ENCODE measurements at places on chromosomes 4 and X.

GRCh38 chr4:169377367-169377766 is 106.6 kb upstream of the SH3RF1 start:
- DNase-seq, result no peak

DNA sequence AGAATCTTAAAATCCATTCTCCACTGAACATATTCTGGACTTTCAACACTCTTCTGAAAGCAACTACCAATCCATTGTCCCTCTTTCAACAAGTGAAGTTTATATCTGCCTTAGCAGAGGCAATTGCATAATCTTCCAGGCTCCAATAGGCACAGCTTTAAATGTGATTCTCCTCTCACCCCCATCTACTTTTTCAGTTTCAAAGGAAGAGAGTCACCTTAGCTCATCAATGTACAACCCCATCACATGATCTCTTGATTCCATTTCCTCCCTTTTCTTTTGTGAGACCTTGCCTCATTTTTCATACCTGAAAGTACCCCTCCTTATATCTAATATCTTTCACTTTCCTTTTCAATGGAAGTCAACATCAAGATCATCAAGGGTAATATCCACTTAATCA is 921.7 kb upstream of the EPHA5 start:
- no peak for DNase-seq

GRCh38 chr4:72525938-72526337 is 43.1 kb downstream of the ADAMTS3 start:
- no peak for DNase-seq

- DNase-seq, result no peak
Measured at GRCh38 chr4:54067166-54067565, 2.8 kb upstream of the CHIC2 start.

DNA sequence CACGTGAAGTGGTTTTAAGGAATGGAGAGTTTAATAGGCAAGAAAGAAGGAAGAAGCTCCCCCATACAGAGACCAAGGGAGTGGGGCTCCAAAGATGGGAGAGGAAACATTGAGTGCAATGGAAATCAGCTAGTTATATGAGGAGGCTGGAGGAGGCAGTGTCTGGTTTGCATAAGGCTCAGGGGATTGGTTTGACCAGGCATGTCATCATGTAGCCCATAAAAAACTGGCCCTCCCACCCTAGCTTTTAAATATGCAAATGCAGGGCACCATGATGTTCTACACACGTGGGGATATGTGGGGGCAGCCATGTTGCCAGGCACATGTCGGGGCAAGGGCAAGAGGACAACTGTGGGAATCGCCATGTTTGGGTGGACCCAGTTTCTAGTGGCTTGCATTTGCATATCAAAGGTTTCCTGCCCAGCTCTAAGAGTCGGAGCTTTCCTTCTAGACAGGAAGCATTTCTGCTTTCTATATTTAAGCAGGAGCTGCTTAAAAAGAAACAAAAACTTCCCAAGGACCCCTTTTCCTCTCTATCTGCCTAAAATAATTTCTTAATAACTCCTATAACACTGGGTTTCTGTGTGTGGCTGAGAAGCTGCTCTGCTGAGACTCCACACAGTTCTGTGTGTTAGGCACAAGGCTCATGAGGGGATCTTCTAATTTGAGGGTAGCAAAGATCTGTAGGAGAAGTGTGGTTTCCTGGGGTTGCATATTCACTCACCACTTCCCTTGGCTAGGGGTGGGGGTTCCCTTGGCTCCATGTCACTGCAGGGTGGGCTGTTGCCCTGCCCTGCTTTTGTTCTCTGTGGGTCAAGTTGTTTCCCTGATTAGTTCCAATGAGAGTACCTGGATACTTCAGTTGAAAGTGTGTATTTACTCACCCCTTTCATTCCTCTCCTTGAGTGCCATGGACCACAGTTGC is 113.5 kb downstream of the VSIG4 start:
- DNase-seq, result no peak

DNA sequence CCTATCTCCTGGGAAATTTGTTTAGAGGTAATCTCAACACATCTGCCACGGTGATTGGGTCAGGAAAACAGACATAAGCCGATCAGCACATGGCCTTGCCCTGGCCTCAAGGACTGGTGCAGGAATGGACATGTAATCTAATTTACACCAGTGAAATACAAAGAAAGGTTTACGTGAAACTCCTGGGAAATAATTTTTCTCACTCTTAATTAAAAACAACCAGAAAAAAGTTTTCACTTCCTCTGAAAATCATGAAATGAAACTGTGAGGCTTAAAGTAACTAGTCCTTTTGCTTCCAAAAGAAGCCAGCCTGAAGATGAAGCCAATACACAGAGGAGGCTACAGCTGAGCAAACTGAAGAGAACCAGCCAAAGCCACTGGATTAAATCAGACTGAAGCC is 154.1 kb upstream of the FAM241A start:
- DNase-seq, result no peak

Measured in stimulated activated CD4-positive, alpha-beta T cell treated with anti-CD3 and anti-CD28 coated beads, Interleukin-12 subunit alpha, Interleukin-12 subunit beta, amount 100 ng/mL, for 4 hours (primary cell).